ENCODE measurements at places on chromosomes 6 and 20. TPM values are rescaled to one million over a fixed set of nuclear protein-coding genes. Genes with fewer than 3 reads are reported as not detected.

The DBNDD2 gene
- 3.4 TPM for total RNA-seq

The CDSN gene
- not detected for total RNA-seq

The TCF21 gene
- total RNA-seq = 1.9 TPM

The MYT1 gene
- not detected for total RNA-seq

The SIRPB1 gene
- 0.25 TPM for total RNA-seq
